ENCODE measurements at places on chromosomes 13 and 19. TPM values are rescaled to one million over a fixed set of nuclear protein-coding genes. Genes with fewer than 3 reads are reported as not detected.

The TGFBR3L gene
- total RNA-seq: not detected

The ADGRL1 gene
- 5.0 TPM for total RNA-seq

DNA sequence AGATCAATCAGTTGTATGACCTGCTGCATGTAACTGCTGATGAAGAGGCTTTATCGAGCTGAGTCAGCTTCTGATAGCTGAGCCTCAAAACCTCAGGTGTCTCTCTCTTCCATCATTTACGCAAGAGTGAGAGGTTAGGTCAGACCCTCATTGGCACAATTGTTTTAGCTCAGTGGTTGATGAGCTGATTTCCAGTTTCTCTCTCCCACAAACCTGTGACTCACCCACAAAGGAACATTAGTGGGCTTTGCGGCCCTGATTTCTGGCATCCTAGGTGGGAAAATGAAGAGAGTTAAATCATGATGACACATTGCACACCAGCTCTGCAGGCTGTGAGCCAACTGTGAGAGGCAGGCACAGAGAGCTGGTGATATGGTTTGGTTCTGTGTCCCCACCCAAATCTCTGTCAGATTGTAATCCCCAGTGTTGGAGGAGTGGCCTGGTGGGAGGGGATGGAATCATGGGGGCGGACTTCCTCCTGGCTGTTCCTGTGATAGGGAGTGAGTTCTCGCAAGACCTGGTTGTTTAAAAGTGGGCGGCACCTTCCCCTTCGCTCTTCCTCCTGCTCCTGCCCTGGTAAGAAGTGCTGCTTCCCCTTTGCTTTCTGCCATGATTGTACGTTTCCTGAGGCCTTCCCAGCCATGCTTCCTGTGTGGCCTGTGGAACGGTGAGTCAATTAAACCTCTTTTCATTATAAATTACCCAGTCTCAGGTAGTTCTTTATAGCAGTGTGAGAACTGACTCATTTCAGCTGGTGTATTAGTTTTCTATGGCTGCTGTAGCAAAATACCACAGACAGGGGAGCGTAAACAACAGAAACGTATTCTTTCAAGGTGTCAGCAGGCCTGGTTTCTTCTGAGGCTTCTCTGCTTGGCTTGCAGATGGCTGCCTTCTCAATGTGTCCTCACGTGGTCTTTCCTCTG is 33.5 kb upstream of the TMTC4 start:
- DNase-seq: no peak

- no peak for DNase-seq
These were observed 834.5 kb downstream of the GPC5 start for GRCh38 chr13:92232871-92233270.

DNA sequence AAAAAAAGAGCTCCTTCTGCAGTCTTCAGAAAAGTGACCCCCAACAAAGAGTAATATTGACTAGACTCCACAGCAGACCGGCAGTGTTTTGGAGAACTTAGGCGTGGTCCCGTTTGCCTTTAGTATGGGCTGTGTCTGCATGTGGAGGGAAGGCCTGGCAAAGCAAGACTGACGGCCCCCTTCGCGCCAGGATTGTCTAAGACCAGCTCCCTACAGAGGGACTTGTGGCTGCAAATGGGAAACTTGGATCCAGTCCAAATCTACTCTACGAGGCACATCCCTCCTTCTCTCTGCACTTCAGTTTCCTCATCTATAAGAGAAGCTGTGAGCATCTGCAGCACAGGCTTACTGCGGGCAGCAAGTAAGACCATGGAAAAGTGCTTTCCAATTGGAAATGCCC is 350.0 kb downstream of the ZNF536 start:
- DNase-seq: no peak
